CD4-positive, alpha-beta T cell treated with Interleukin-10 for 1 hour (primary cell): ENCODE measurements at places on chromosomes 13 and 19.

GRCh38 chr13:65638572-65639168, 1591.5 kb downstream of the PCDH9 start:
- DNase-seq: no peak

GRCh38 chr13:66427458-66427861, 802.7 kb downstream of the PCDH9 start:
- no peak for DNase-seq

GRCh38 chr19:32397671-32398101, 7.9 kb upstream of the DPY19L3 start:
- no peak for DNase-seq

- DNase-seq: no peak
Observed at GRCh38 chr19:50242581-50242980, 39.2 kb downstream of the MYH14 start.

DNA sequence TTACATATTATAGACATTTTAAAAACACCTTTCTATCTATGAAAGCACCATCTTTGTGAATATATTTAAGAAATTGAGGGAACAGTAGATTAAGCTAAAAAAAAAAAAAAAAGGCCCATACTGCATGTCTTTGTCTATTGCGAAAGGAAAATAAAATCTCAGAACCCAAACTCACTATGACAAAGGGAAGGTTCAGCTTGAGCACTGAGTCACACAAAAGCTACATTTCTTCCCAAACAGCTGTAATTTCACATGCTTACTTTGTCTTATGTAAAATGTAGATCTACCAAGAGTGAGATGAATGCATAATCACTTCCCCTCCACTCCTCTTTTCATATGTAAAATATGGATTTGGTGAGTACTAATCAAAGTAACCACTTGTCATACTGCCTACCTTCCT, 640.1 kb upstream of the KLF12 start:
- DNase-seq: no peak

DNA sequence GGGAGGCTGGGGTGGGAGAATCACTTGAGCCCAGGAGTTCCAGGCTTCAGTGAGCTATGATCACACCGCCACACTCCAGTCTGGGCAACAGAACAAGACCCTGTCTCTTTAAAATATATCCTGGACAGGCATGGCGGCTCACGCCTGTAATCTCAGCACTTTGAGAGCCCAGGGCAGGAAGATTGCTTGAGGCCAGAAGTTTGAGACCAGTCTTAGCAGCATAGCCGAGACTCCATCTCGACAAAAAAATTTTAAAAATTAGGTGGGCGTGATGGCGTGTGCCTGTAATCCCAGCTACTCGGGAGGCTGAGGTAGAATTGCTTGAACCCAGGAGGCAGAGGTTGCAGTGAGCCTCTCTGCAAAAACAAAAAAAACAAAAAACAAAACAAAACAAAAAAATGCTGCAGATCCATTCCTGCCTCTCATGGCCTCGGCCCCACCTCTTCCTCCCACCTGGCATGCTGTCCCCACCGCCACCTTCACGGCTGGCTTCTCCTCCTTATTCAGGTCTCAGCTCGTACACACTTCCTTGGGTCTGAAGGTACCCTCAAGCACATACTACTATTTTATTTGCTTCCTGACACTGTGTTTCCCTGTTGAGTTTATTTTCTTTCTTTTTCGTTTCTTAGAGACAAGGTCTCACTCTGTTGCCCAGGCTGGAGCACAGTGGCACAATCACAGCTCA, 5.3 kb downstream of the RFX1 start:
- no peak for DNase-seq

DNA sequence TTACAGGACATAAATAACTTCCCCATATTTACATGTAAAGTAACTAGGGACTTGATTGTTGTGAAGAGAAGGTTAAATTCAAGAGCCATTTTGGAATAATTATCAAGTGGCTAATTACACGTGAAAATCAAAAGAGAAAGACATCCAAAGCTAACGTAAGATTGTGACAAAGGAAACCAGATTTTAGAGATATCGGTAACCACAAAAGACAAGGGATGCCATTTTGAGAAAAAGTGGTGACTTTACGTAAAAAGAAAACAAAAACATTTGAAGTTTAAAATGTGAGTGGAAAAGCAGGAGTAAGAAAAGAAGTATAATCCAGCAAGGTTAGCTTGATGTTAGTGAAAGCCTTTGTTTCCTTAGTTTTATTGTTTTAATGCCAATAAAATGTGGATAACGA, 10.9 kb upstream of the VWA8 start:
- peak; percentile 41 for DNase-seq

DNA sequence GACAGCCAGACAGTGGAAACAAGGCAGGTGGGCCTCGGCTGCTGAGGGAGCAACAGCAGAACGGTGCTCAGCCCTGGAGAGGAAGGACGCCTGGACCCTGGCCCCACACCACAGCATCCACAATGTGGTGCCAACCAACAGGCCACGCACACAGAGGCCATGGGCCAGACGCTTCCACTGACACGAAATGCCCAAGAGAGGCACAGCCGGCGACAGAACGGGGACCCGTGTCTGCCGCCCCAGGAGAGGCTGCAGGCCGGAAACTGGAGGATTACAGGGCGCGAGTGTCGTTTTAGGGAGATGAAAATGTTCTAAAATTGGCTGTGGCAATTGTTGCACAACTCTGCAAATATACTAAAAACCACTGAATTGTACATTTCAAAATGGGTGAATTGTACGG, 69.7 kb downstream of the RASA3 start:
- no peak for DNase-seq

DNA sequence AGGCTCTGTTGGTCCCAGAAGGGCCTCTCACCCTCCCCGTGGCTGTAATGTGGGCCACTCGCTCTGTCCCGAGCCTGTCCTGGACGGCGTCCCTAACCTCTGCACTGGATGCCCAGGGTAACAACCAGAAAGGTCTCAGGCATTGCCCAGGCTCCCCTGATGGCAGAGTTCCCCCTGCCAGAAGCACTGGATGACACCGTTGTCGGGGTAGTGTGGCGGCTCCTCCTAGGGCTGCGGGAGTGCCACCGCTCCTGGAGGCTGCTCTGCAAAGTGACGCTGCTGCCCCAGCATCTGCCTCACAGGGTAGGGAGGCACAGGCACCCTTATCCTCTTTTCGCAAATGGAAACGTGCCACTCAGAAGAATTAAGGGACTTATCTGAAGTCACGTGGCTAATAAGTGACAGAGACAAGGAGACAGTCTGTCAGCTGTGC, 32.0 kb downstream of the MPHOSPH8 start:
- DNase-seq: no peak

GRCh38 chr13:41917641-41918040, 43.3 kb downstream of the VWA8 start:
- peak; percentile 3 for DNase-seq

DNA sequence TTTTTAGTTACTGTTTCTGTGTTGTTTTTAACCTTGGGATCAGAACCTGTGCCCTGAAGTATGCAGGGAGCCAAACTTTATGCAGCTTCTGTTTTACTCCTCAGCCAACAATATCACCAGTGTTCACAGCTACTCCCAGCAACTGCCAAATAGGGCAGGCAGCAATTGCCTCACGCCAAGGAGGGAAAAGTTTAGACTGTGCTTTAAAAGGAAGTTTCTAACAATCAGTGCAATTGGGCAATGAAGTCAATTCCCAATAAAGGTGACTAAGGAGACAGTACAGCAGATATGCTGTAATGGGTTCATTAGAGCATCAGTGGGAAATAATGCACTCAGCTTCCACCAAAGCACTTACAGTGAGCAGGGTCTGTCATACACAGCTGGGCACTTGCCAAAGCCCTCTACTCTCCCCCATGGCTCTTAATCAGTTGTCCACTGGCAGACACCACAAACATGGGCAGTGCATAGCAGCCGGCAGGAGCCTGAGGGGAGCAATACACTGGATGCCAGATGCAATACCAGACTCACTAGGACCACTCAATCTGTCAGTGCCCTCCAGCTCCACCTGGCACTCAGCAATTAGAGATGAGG, 19.3 kb downstream of the ENOX1 start:
- no peak for DNase-seq

DNA sequence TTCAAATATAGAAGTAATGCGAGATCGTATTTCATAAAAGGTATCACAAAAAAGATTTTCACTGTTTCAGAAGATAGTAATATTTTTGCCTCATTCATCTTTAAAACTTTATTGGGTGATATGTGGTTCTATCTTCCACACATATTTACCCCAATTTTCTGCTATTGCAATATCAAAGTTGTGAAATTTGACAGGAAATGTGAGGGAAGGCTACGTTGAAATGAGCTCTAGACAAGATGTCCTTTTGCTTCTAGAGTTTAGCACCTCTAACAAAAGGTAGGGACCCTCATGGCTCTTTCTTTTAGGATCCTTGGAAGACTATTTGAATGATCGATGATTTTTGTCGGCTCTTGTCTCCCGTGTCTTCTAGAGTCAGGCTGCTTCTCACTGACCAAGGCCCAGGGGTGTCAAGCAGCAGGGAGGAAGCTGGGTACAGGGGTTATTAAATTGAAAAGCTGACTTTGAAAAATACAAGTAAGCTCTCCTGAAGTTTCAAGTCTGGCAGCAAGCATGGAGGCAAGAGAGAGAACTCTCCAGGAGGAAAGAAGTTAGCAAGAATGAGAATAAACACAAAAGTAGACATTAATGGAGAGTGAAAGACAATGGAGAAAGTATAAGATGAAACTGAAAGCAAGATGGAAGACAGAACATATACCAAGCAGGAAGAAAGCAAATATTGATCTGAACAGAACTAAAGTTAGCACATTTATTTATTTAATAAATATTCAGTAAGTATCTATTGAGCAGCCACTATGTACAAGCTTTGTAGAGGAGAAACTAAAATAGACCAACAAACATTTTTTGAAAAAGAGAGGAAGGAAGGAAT, 73.4 kb downstream of the RUBCNL start:
- DNase-seq: no peak

DNA sequence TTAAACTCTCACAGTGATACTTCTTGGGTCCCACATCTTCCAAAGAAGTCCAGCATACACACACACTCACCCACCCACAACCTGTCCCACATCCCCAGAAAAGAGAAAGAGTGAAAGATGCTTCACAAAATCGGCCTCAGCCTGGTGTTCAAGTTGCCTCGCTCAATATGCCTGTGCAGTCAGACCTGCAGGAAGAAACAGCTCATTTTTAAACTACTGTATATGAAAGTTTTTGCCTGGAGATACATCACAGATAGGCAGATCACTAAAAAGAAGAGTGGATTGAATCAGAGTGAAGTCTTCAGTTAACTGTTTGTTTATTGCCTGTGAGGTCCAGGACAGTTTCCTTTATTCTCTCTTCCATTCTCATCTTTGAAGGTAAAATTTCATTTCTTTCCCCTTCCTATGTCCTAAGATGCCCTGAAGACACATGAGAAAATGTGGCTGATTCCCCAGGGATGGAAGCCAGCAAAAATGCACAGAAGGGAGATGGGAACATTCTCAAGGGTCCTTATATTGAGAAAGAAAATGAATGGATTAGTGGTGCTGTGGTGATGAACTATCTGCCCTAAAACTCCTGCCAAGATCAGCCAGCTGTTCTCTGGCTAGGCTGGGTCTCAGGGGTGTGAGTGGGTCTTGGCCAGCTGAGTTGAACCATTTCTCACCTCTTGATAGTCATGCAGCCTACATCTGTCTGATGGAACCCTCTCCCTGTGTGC, 259.0 kb downstream of the ITGBL1 start:
- DNase-seq: no peak

DNA sequence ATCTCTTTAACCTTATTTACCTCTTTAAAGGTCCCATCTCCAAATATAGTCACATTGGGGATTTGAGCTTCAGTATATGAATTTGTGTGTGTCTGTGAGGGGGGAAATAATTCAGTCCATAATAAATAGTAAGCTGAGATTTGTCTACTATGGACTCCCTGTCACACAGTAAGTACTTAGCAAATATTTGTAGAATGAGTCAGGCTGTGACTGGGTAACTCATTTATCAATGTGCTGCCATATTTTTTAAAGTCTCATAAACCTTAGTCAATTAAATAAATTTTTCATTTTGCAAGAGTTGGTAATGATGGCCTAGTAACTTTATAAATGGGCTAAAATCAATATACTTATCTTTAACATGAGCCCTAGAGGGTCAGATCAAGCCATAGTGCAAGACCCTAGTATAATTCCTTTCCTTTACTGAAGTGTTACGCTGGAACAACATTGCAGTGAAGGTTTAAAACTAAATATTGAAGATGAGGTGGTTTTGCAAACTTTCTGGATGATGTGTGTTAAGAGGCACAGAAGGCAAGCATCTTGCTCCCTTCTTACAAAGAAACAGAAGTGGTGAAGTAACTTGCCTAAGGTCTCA, 305.1 kb downstream of the KCNRG start:
- no peak for DNase-seq

DNA sequence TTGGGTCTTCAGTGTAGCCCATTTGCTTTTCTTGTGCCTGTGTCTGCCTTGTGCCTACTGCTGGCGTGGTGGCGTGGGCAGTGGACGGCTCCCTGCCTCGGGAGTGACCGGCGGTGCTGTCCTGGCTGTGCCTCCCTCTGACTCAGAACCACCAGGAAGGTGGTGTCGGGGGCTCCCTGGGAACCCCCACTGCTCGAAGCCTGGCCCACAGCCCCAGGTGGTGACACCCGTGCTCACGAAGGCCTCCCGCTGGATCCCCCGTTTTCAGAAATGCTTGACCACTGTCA, 5.1 kb upstream of the AMH start:
- no peak for DNase-seq

GRCh38 chr19:46979126-46980105, 40.2 kb upstream of the NPAS1 start:
- DNase-seq: no peak

DNA sequence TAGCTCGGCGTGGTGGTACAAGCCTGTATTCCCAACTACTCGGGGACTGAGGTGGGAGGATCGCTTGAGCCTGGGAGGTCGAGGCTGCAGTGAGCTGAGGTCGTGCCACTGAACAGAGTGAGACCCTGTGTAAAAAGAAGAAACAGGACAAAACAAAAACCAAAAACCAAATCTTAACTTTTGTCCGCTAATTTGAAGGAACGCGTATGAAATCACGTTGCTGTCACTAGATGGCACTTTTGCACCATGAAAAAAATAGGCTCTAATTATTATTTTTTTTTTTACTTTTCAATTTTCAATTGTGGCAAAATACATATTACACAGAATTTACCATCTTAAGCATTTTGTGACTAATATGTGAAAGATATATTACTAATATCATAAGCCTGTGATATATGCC, 17.6 kb upstream of the ZNF835 start:
- DNase-seq: no peak

DNA sequence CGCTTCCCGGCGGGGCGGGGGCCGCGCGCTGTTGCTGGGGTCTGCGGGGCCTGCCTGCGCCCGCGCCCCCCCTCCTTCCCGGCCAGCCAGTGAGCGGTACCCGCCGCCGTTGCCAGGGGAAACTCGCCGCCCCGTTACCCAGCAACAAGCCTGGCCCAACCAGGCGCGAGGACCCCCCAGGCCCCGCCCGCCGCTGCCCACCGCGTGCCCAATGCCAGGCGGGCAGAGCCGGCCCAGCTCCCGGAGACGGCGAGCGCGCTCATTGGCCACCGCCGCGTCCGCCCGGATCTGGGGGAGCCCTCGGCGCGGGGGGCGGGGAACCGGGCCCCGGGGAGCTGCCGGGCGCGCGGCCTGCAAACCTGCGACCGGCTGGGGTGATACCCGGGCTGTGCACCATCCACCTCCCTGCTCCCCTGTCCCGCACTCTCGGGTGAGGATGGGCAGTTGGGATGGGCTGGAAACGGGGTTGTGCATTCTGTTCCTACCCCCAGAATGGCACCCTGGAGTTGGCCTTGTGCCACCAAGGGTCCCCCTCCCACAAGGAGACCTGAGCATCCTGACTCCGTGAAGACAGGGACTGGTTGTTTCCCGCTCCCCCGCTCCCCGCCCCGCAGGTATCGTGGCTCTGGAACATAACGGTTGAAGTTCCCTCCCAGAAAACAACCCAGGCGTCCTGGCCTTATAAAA, 8.8 kb upstream of the BBC3 start:
- peak; percentile 89 for DNase-seq

GRCh38 chr13:101383595-101383994, 32.7 kb downstream of the NALCN start:
- no peak for DNase-seq
